ENCODE measurements at places on chromosomes 11 and 22.

DNA sequence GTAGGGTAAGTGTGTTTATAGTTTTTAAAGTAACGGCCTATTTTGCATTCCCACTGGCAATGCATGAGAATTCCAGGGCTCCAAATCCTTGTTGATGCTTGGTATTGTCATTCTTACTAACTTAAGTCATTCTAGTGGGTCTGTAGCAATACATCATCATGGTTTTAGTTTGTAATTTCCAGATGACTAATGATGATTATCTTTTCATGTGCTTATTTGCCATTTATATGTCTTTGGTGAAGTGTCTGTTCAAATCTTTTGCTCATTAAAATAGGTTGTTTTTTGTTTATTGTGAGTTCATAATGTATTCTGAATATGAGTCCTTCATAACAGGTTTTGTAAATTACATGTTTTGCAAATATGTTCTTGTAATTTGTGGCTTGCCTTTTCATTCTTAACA lies 31.2 kb downstream of the MTMR3 start:
- DNase-seq = no peak

- DNase-seq = no peak
These were observed 8.4 kb upstream of the SLC2A11 start for GRCh38 chr22:23849009-23850006.

DNA sequence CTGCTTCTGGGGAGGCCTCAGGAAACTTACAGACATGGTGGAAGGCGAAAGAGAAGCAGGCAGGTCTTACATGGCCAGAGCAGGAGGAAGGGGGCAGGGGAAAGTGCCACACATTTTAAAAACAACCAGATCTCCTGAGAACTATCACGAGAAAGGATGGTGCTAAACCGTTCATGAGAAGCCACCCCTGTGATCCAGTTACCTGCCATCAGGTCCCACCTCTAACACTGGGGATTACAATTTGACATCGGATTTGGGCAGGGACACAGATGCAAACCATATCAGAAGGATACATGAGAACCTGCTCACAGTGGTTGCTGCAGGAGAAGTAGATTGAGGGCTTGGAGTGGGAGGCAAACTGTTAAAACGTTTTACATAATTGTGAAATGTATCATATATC lies 152.2 kb downstream of the ADAMTS15 start:
- DNase-seq = no peak

- DNase-seq = peak; percentile 83
These were observed at the start of gene LMF2 for GRCh38 chr22:50507421-50507990. TSS of gene LMF2 (minus strand) at chr22:50507702. CDS start at chr22:50507675, 27 bp downstream.

DNA sequence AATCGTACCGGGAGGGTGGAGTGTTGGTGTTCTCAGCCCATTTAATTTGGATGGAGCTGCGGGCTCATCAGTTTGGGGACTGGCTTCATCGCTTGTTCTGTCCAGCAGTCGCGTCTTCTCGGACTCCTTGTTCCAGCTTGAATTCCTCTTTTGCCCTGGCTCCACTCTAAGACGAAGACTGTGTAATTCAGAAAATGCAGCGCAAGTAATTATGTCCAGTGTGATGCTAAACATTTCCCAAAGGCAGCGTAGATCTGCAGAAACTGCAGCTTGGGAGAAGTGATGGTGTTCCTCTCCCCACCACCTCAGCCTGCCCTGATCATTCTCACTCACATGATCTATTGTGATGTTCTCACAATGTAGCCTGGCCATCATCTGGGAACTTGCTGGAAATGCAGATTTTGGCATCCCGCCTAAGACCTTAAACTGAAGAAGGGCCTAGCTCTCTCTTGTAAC lies 666 bp downstream of the SLC25A18 start:
- no peak for DNase-seq

DNA sequence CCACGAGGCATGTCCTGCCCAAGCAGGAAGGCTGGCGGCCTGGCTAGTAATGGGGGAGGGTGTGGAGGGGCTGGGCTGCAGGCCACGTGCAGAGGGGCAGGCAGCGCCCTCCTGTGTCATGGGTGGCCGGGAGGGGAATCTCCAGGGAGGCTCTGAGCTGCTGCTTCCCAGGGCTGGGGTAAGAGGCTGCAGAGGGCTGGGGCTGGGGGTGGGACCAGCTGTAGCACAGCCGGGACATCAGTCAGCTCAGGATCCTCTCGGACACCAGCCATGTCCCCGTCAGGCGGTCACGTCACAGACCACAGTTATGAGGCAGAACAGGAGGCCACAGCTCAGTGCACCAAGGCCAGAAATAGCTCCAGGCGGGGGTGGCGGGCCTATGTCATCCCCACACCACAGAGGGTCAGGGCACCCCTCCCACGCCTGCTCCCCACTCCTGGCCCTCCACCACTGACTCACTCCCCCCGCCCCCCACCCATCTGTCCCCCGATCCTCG lies 21.1 kb downstream of the RTN4R start:
- no peak for DNase-seq

GRCh38 chr11:8068605-8069221 lies 12.3 kb upstream of the TUB start:
- no peak for DNase-seq

DNA sequence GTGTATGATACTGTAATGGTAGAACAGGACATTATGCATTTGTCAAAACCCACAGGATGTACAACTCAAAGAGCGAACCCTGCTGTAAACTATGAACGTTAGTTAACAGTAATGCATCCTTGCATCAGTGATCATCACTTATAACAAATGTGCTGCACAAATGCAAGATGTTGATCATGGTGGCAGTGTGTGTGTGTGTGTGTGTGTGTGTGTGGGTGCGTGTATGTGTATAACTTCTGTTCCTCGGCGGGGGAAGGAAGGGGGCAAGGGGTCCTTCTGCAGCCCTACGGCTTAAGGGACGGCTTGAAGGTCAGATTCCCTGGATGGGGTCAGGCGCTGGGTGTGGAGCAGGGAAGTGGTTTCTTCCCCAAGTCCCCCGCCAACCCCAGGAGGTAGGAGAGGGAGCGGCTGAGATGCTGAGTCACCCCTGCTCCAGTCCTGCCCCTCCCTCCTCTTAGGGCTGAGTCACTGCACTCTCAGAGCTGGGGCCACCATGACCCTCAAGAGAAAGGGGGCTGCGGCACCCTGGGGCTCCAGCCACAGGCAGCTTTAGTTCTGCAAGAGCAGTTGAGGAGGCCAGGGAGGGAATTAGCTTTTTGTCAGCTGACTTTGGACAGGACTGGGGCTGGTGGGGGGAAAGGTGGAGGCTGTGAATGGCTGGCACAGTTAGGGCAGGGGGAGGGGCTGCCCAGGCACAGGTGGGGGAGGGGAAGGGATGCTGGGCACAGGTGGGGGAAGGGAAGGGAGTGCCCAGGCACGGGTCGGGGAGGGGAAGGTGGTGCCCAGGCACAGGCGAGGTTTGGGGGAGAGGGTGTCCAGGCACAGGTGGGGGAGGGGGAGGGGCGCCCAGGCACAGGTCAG lies 8.8 kb upstream of the CTSD start:
- DNase-seq = peak; percentile 81

GRCh38 chr11:61309739-61310138 lies 14.6 kb upstream of the VWCE start:
- no peak for DNase-seq

DNA sequence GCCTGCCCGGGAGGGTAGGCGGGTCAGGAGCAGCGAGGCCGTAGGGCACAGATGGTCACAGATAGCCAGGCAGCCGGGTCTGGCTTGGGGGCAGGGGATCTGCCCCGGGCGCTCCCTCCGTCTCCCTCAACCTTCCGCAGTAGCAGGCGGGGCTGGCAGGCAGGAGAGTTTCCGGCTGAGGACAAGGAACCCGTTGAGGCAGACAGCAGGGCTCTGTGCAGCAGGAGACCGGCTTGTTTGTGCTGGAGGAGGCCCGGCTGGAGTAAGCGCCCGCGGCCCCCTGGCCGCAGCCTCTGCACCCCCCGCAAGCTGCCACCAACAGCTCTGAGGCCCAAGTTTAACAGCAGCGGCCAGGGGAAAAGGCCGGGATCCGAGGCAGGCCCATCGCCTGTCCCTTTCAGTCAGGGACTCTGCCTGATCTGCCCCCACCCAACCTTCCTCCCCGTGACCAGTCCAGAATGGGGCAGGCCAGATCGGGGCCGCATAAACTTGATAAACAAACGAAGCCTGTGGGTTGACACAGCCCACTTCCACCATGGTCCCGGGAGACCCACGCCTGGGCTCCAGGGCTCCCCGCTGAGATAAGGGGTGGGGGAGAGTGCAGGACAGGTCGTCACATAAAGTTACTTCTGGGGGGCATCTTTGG lies 13.6 kb downstream of the SCARF2 start:
- DNase-seq = no peak

DNA sequence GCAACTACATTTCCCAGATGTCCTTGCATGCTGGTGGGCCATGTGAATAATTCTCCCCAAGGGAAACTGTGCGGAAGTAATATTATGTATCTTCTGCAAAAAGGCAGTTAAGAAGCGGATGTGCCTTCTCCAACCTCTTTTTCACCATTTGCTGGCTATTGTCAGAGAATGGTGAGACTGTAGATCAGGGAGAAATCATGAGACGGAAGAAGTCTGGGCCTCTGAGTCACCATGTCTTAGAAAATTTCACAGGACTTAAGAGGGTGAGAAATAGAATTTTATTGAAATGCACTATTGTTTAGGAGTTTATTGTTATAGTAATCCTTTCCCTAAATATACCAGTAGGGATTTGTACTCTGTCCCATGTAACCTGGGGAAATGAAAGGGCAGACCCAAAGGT lies 298.7 kb upstream of the ZC3H12C start:
- DNase-seq = no peak

- no peak for DNase-seq
These were observed 18.3 kb upstream of the TMPRSS4 start for GRCh38 chr11:118058311-118059245.

GRCh38 chr11:90699791-90700400 lies 477.0 kb upstream of the CHORDC1 start:
- DNase-seq = no peak

Data from SW 1271 (cell line).